ENCODE measurements at places on chromosomes 5 and 9.

DNA sequence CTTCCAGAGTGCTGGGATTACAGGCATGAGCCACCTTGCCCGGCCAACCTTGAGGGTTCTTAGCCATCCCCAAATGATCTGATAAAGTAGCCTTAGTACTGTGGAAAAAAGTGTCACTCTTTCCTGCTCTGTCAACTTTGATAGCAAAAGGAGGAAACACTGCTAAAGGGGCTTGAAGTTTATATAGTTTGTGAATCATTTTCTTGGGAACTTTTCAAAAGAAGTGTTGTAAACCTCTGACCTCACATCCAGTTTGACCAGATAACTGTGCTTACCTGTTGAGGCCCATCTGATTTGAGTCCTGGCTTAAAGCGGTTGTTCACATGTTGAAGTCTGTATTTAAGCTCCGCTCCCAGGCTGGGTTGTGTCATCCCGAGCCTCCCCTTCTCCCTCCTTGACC is 303.3 kb downstream of the DOCK8 start:
- no peak for DNase-seq

GRCh38 chr9:123036893-123037545 is 3.6 kb downstream of the GPR21 start:
- no peak for DNase-seq

DNA sequence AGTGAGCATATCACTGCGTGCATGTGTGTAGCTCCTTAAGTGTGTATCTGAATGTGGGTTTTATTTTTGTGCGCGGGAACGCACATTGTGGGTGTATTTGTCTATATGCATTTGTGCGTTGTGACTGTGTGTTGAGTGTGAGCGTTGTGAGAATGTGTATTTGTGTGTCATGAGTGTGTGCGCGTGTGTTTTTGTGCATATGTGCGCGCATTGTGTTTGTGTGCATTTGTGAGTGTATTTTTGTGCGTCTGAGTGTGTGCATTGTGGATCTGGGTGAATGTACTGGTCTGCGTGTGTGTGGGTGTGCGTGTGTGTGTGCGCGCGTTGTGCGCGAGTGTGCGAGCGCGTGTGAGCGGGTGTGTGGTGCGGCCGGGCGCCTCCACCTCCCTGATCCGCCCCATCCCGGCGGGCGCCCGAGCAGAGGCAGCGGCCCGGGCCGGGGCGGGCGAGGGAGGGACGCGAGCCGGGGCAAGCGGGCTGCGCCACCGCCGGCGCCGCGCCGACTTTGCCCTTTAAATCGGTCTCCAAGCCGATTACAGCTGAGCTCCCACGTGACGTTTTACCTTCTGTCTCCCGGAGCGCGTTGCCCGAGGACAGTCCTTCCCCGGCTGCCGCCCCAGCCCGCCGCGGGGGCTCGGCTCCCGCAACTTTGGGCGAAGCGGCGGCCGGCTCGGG is at the start of gene RASGRF2:
RASGRF2 (plus strand) TSS at position 596 of the 675 bp plus-strand sequence. CDS start 376 bp downstream, outside the sequence.
- peak; percentile 85 for DNase-seq

DNA sequence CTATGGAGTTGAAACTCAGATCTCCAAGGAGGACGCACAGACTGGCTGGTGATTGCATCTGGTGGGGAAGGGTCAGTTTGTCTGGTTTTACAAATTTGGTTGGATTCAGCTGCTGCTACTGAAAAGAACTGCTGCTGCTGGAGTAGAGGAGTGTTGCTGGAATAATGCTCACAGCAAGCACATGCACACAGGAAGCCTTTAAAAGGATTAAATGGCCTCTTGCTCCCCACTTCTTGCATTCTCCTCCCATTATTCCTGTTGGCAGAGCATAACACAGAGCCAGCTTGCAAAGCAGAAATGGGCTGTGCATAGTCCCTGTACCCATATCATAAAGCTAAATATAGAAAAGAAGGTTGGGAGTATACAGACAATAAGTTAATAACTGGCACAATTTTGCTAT is 16.6 kb downstream of the ZNF474 start:
- no peak for DNase-seq

DNA sequence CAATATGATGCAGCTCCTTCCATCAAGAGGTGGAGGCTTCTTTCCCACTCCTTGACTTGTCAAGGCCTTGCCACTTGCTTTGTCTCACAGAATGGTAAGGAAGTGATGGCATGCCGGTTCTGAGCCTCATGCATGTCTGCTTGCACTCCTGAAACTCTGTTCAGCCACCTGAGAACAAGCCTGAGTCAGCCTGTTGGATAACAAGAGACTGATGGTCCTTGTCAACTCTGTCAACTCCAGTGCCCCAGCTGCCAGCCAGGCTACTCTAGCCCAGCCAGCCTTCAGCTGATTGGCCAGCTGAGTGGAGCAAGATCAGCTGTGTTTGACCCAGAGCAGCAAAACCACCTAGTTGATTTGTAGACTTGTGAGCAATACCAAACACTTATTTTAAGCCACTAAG is 4.4 kb upstream of the TENT4A start:
- DNase-seq: no peak

GRCh38 chr5:14745753-14746152 is 81.2 kb downstream of the OTULIN start:
- DNase-seq: no peak

GRCh38 chr5:177472460-177473442 is 683 bp downstream of the DBN1 start:
- DNase-seq: peak; percentile 96

DNA sequence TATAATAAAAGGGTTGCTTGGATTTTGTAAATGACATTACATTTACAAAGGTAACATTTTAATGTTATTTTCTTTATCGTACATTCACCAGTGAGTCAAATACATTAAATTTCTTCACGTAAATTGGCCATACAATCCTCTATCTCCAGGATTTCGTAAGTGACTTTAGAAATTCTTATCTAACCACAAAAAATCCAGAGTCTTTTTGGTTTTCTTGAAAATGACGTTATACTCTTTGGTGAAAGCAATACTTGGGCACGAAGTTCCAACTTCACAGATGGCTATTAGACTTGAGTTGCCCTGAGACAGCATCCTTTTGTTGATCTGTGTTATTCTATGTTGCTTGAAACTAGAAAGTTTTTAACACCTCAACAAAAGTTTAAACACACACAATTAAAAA is 87.4 kb upstream of the CDH10 start:
- no peak for DNase-seq

GRCh38 chr5:66993448-66993847 is 203.2 kb downstream of the CD180 start:
- no peak for DNase-seq

- no peak for DNase-seq
Measured at GRCh38 chr9:76401580-76402354, 7.5 kb upstream of the RFK start.

GRCh38 chr5:130295235-130295634 is 391.0 kb downstream of the CHSY3 start:
- DNase-seq: peak; percentile 9

- DNase-seq: no peak
Measured at GRCh38 chr5:128626536-128627090, 88.6 kb upstream of the FBN2 start.

GRCh38 chr5:54927097-54927746 is 58.2 kb downstream of the ESM1 start:
- no peak for DNase-seq

DNA sequence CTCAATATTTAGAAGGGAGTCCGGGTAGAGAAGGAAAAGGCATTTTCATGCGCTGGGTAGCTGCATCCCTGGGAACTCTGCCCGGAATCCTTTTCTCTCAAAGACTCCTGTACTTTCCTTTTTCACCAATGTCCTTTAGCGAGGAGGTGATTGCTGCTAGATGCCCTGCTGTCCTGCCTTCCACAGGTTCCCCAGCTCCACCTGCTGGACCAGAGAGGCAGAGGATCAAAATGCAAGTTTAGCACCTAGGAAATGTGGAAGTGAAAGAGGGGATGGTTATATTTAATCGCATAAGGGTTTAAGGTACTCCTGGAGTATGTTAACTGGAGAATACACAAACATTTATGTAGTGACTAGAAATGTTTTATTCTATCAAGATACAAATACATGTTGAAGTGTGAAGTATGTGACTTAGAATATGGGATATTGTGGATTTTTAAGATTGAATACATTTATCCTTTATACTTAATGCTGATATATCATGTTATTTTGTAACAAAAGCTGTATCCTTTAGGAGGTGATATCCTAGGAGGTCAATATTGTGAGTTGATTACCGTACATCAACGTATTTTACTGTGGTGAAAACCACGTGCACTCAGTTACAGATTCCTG is 145.7 kb downstream of the ARHGAP26 start:
- DNase-seq: no peak

- DNase-seq: peak; percentile 72
Measured at GRCh38 chr9:135468854-135469521, 10.6 kb upstream of the PPP1R26 start.

DNA sequence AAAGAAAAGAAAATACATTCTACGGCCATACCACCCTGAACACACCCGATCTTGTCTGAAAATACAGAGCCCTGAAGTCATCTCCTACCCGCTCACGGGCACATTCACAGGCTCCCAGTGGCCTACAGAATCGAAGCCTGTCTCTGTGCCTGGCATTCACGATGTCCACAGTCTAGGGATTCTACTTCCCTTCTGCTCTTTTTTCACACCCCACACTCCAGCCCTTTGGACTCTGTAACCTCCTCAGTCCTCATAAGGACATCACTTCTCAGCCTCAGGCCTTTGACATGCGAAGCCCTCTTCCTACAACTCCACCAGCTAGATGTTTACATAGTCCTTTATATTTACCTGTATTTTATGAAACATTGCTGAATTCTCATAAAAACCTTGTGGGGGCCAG is 77.8 kb downstream of the CSNK1A1 start:
- DNase-seq: no peak

DNA sequence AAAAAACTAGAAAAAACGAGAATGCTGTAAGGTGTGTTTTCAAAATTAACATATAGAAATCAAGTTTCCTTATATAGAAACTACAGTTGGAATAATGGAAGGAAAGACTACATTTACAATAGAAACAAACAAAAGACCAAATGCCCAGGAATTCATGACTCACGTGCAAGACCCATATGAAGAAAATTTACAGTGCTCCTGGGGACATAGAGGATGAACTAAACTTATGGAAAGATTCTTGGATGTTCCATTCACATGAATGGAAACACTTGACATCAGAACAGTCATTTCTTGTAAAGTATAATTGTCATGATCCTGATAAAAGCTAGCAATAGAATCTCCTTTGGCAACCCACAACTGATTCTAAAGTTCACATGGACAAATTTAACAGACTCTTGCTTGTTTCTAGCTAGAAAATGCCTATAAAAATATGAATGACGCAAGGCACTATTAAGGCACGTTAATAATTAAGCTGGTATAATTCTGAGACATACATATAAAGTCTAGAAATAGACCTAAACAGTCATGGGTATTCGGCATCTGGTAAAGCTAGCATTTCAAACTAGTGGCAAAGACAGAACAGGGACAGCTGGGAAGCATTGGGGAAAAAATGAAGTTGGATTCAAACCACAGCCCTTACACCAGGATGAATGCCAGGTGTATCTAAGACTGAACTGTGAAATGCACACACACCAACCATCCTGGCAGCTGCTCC is 5.1 kb upstream of the ZFP62 start:
- DNase-seq: peak; percentile 56

GRCh38 chr5:73093943-73094342 is 26.4 kb upstream of the TMEM171 start:
- DNase-seq: no peak

GRCh38 chr9:127545196-127546124 is 66.6 kb upstream of the STXBP1 start:
- peak; percentile 96 for DNase-seq

DNA sequence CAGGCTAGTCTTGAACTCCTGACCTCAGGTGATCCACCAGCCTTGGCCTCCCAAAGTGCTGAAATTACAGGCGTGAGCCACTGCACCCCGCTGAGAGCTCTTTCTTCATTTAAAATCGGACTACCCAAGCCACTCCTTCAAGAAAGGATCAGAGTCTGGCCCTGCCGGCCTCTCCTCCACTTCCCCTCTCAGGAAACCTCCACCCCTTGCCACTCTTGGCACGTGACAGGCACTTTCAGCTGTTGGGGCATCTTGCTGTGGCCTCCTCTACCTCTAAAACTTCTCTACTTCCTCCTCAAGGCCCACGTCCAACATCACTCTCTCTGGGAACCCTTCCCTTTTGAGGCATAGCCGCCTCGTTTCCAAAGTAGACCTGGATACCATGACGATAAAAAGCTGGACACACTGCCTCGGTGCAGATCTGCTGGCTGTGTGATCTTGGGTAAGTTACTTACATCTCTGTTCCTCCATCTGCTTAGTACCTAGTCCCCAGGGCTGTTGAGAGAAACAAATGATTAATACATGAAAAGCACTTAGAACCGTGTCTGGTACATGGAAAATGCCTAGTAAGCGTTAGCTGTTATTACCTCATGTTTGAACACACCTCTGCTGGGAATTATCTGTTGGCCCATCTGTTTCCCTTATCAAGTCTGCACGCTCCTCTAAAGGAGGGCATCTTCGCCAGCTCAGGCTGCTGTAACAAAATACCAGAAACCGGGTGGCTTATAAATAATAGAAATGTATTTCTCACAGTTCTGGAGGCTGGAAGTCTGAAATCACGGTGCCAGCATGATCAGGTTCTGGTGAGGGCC is 55.3 kb downstream of the SMIM23 start:
- no peak for DNase-seq

DNA sequence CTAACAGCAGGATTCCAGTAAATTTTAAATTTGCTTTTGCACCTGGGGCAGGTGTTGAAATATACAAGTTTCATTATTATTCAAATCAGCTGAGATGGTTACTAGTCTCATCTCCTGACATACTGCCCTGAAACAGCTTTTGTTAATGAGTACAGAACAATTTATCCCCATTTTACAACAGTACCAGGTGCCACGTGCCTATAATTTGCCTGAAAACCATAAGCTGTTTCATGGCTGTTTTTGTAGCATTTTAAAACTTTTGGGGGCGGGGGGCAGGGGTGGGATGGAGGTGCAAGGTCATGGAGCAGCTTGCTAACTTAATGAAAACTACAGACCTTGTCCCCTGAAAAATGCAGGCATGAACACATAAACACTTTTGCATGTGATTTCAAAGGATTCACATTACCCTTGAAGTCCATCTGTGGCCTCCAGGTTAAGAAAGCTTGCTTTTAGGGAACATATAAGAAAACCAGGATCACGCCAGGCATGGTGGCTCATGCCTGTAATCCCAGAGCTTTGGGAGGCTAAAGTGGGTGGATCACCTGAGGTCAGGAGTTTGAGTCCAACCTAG is 42.1 kb downstream of the TIMD4 start:
- DNase-seq: no peak

GRCh38 chr5:154401355-154401754 is 44.4 kb upstream of the SAP30L start:
- DNase-seq: no peak

GRCh38 chr9:76370396-76371023 is 23.7 kb downstream of the RFK start:
- DNase-seq: no peak

- no peak for DNase-seq
Measured at GRCh38 chr9:93107151-93107824, 11.3 kb downstream of the CARD19 start.
